Stromal cell of bone marrow (primary cell): ENCODE measurements at places on chromosomes 4 and X.

DNA sequence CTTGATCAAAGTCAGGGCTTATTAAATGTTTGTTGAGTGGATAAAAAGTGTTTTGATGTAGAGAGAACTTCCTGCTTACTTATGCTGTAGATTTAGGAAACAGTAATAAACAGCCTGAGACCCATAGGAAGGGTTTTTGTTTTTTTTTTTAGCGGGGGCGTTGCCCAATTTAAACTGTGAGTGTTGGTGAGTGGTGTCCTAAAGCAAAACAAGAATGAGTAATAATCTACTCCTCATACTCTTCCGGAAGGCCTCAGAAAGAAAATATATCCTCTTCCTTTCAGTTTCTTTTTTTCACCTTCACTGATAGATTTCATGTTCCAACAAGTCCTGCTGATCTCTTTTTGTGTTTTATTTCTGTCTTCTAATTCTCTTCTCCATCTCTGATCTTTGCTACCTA, 104.4 kb upstream of the SCML1 start:
- no peak for DNase-seq

DNA sequence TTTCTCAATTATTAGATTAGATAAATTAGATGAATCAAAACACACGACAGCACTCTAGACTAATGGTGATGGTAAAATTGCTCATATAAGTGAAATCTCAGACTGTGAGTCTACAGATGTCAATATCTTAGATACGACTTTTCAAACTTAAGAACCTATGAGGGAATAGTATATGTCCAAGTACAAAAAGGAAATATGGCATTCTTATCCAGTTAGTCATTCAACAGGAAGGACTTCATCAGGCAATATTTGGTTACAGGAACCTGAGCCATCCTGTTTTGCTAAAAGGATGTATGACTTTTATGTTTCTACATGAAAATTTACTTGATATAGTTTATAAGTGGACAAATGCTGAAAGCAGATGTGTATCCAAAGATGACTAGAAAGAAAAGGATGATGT, 107.0 kb downstream of the CT47B1 start:
- no peak for DNase-seq

- no peak for DNase-seq
These were observed 59.1 kb downstream of the IGFBP7 start for GRCh38 chr4:57051095-57051494.

DNA sequence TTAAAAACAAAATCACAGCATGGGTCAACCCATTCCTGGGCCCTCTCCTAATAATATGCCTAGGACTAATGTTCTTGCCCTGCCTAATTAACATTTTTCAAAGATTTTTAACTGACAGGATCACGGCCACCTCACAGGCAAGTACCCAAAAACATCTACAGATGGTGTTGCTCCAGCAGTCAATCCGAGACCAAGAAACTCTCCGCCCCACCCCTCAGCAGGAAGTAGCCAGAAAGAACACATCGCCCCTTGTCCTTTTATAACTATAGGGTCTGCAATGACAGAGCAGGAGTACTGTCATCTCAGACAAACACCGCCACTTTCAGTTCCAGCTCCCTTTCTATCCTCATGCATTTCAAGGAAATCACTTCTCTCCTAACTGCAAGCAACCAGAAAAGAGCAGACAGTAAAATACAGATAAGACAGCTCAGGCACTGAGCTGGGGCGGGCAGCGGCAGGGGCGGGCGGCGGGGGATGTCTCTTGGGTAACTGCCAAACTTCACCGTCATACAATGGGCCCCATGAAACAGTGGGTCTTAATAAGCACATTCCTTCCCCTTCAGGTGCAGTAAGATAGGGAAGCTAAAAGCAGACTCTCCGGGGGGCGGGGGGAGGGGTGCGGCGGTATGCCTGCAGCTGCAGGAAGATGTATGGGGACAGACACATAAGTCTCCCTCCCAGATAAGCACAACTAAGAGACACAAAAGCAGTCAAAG, 67.4 kb downstream of the ZNF182 start:
- no peak for DNase-seq

DNA sequence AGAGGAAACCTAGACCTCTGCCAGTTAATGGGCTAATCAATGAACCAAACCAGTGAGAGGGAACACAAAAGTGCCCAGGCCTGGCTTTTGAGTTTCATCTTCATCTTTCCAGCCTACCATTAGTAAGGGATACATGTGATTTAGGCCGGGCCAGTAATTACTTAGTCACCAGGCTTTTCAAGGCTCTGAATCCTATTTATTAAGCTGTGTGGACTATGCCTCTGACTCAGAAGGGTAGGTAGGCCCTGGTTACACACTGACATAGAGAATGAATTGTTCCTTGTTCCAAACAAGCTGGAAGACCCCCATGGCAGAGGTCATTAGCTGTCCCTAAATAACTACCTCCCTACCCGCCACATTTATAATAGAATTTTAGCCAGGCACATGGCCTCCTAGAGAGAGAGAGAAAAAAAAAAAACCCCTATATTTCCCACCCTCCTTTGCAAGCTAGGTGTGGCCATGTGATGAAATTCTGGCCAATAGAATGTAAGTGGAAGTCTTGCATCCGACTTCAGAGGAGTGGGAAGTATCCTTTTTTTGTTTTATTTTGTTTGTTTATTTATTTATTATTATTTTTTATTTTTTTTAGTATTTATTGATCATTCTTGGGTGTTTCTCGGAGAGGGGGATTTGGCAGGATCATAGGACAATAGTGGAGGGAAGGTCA, 112.3 kb upstream of the BCOR start:
- DNase-seq = peak; percentile 54

DNA sequence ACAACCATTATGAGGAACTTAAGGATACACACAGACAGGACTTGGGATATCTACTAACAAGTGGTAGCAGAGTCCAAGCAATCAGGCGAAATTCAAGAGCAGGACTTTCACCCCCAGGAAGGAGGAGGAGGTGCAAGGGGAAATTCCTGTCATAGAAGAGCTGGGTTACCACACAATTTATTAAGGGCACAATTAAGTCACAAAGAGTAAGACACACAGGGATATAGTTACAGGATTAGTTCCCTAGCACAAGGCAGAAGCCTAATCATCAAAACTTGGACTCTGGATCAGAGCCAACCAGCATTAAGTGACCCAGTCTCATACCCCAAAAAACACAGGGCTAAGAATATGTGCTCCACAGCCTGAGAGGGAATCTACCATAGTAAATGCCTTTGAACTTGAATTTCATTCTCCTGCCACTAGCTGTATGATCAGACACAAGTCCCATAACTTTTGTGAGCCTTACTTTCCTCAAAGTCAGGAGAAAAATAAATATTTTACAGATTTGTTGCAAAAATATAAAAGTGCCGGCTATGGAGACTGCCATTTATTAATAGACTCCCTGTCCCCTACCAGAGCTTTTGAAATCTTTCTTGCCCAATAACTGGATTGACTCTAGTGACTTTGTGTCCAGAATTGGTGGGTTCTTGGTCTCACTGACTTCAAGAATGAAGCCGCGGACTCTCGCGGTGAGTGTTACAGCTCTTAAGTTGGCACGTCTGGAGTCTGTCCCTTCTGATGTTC, 87.0 kb downstream of the SYNPO2 start:
- DNase-seq = no peak

- no peak for DNase-seq
These were observed 16.9 kb upstream of the OCIAD1 start for GRCh38 chr4:48813964-48814363.

- DNase-seq = no peak
These were observed 242.7 kb downstream of the BCOR start for GRCh38 chrX:39854772-39855747.

GRCh38 chr4:133597251-133597650, 448.2 kb downstream of the PCDH10 start:
- DNase-seq = no peak

DNA sequence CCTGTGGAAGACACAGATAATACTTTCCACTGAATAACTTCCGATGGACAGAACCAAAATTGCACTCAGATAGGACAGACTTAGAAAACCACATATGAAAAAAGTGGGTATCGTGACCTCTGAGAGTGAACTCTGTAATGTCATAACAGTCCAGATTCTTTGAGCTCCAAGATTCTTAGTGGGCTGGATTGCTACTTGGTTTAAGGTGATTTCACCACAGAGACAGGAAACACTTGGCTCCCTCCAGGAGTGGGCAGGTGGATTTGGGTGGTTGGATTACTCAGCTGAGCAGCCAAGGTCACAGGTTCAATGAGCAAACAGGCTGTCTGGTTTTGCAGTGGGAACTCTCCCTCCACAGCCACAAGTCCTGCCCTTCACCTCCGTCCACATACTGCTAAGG, 126.0 kb downstream of the AFAP1 start:
- DNase-seq = no peak

GRCh38 chr4:171644430-171645057, 168.7 kb upstream of the GALNTL6 start:
- no peak for DNase-seq

DNA sequence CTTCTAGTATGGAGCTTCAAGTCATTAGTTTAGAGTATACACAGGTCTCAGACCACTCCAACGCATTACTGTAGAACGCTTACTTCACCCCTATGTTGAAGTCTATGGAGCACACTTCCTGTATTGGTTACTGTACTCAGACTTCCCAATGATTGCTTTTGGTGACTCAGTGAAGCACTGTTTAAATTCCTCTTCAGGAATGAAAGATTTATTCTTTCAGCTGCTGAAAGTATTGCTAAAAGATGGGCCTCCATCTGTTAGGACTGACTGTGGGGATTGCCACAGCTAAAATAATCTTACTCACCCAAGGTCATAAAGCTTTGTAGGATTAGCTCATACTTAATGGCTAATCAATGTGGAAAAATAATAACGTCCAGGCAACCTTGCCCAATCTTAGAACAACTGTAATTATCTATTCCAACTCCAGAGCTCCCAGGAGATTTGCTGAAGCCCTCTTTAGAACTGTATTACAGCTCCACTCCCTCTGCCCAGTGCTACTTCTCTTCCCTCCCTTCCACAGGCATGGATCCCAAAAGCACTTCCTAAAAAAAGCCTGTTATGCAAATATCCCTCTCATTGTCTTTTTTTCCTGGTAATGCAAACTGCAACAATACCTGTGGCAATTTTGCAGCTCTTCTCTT, 281.9 kb upstream of the HS3ST1 start:
- DNase-seq = peak; percentile 51

DNA sequence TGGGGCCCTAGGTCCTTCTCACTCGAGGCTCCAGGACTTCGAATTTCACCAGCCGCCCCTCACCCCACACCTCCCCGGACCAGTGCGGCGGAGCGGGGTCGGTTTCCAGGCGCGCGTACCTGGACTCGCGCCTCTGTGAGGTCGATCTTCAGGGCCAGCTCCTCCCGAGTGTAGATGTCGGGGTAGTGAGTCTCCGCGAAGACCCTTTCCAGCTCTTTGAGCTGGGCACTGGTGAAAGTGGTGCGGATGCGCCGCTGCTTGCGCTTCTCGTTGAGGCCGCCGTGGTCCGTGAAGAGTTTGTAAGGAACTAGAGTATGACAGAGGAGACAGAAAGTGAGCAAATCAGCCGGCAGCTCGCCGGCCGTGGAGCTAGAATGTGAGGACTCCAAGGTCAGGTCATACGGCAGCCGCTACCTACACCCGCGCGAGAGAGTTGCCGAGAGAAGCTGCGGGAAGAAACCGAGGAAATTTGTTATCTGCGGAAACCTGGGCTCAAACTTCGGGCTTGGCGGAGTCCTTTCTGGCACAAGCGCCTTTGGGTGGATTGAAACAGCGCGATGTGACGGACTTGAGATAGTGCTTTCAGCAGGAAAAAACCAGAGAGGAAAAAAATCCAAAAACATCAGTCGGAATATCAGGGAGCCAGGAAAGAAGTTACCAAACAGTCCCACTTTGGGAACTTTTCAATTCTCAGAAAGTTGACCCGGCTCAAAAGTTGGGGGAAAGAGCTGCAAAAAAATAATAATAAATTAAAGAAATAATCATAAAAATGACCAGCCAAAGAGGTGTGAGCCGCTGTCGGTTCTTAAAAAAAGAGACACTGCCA, 1.1 kb downstream of the PHOX2B start:
- DNase-seq = no peak

DNA sequence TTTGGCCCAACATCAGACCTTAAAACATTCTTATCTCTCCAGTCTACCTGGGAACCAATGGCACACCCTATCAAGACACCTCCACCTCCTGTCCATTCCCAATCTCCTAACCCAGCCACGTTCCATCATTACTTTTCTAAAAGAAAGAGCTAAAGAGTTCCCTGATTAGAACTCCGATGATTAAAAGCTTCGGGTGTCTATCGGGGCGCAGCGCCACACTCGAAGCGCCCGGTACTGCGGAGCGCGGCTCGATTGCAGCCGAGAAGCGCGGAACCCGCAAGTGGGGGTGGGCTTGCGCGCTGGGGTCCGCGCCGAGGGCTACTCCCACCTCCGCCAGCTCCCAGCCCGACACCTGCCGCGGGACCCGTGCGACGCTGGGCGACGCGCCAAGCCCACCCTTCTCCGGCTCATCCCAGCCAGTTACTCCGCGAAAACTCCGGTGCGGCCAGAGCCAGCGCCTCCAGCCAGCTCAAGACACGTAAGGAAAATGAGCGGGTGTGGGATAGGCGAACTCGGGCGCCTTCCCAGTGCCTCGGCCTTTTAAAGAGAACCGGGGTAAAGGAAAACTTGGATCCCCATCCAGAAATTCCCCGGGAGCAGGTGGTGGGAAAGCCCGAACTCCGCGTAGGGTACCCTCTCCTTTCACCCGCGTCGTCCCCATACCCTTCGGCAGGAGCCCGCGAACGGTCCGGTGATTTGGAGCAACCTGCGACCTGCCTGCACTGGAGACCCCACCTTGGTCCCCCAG, 593 bp downstream of the NPY1R start:
- DNase-seq = no peak

- no peak for DNase-seq
These were observed 381 bp downstream of the TXK start for GRCh38 chr4:48133669-48134068.

- peak; percentile 5 for DNase-seq
These were observed 37.4 kb upstream of the SLC10A4 start for GRCh38 chr4:48445704-48446103.

DNA sequence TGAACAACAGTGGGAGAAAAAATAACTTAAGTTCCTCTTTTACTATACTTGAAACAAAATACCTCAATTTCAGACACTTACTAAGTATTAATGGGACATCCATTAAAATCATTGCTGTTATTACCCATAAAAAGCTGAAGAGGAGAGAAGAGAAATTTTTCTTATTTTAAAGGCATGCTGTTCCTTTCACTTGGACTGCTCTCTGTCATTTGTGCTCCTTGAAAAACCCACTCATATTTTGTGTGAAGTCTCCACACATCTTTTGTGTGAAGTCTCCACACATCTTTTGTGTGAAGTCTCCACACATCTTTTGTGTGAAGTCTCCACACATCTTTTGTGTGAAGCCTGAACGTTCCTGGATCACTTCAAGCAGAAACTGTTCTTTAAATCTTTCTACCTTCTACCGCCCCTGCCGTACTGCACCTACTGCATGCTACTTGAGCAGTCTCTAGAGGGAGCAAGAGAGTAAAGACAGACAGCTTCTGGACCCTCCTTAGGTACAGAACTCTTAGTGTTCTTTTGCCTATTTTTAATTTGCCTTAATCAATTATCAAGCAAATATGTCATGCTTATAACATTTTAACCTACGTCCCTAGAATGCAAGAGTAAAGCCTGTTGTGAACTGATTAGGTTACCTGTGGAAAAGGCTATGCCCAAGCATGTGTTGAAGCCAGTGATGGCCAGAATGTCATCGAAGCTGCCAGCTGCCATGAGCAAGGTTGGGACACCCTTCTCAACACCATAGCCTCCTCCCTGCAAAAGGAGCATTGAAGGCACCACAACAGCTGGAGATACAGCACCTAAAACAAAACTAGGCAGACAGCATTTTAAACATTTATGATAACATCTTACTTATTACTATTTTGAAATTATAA, 27.1 kb upstream of the SLC9B1 start:
- peak; percentile 20 for DNase-seq
